ENCODE measurements at places on chromosomes 5 and 9. TPM values are rescaled to one million over a fixed set of nuclear protein-coding genes. Genes with fewer than 3 reads are reported as not detected.

DNA sequence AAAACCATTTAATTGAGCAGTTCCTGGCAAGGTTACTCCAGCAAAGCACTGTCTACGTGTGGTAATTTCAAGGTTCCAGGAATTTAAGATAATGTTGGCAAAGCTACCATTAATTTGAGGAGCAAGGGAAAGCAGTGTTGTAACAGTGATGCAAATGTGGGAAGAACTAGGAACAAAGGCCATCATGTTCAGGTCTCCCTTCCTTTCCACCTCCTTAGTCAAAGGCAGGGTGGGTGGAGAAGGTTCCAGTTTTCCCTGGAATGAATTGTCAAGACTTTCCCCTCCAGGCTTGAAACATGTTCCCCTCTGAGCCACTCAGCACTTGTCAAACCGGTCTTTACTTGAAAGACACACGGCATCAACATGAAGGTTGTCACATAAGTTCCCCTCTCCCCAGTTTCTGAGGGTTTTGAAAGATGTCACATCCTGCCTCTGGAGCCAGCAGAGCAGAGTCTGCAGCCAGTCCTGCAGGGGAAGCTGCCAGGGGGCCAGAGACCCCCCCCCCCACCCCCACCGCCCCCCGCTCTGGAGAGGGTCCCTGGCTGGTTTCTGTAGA, 226.0 kb downstream of the GAS1 start:
- H3K36me3 ChIP-seq, result no peaks in the 10 kb centered on the region
- peaks cover 16% of the 10 kb centered on the region for H3K4me1 ChIP-seq
- no peak overlapping the region for H3K4me3 ChIP-seq
- DNase-seq, result no peak
- peak overlapping the region; percentile 62 for H3K27ac ChIP-seq

AQP3 gene
- total RNA-seq, result 868 TPM

GRCh38 chr9:16329671-16330113, 540.8 kb downstream of the BNC2 start:
- H3K36me3 ChIP-seq, result no peaks in the 10 kb centered on the region
- no peak for DNase-seq
- peak overlapping the region; percentile 48 for H3K27ac ChIP-seq

FAXDC2 gene
- 35.4 TPM for total RNA-seq

TAS2R1 gene
- not detected for total RNA-seq

DNA sequence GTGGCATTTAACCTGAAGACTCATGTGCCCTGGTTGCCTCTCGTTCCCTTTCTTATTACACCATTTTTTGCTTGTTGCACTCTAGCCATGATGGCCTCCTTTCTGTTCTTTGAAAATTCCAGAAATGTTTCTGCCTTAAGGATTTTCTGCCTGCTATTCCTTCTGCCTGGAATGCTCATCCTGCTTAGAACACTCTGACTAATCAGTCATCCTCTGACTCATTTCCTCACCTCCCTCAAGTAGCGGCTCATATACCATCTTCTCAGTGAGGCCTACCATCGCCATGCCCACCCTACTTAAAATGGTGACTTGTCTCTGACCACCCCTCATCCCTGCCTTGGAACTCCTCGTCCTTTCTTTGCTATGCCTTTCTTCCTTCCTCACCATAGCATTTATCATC, 68.8 kb downstream of the KIF4B start:
- no peaks in the 10 kb centered on the region for H3K27me3 ChIP-seq
- no peaks in the 10 kb centered on the region for H3K36me3 ChIP-seq
- peaks cover 10% of the 10 kb centered on the region for H3K4me1 ChIP-seq
- no peak overlapping the region for H3K4me3 ChIP-seq

DNA sequence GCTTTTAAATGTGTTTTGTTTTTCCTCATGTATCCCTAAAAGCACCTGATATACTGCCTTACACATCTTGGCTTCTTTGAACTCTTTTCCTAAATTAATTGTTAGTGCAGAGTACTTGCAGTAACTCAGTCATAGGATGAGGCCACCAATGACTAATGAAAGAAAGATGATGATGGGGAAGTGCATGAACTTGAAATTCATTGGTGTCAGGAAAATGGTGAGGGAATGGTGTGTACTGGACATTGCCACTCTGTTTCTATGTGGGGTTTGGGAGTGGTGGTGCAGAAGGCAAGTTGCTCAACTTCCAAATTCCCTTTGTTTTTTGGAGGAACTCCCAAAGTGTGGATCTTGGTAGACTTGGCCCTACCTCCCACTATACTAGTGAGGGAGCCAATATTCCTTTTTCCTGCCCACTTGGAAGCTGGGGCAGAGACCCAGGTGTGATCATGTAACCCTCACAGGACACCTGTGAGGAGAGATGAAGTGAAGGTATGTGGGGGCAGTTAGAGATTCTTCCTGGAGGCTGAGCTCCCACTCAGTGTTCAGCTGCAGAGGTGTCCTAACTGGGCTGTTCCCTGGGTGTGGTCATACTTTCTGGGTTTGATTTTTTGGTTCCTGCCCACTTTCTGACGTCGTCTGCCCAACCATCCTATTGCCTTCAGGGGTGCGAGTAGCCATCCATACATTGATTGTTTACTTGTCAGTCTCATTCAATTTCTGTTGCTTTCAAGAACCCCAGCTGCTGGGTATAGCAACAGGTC, 298.5 kb downstream of the MAST4 start:
- H3K36me3 ChIP-seq, result no peaks in the 10 kb centered on the region
- no peaks in the 10 kb centered on the region for H3K4me1 ChIP-seq
- H3K4me3 ChIP-seq, result no peak overlapping the region
- DNase-seq, result no peak
- H3K27ac ChIP-seq, result no peak overlapping the region

GRCh38 chr5:11075035-11075805, 314.2 kb upstream of the DAP start:
- H3K27me3 ChIP-seq, result no peaks in the 10 kb centered on the region
- H3K4me3 ChIP-seq, result no peak overlapping the region
- no peak for DNase-seq

GRCh38 chr9:94554439-94555331, at the start of gene PCAT7:
TSS of gene PCAT7 (plus strand) at chr9:94555083.
- no peak for DNase-seq
- no peak within 1 kb of the TSS for H3K4me3 ChIP-seq
- H3K4me1 ChIP-seq, result no peaks in the 10 kb centered on the region
- no peak within 1 kb of the TSS for H3K27ac ChIP-seq
- H3K27me3 ChIP-seq, result no peaks in the 10 kb centered on the region

GRCh38 chr5:168234133-168234532, 57.3 kb upstream of the WWC1 start:
- H3K27me3 ChIP-seq, result no peaks in the 10 kb centered on the region
- no peak overlapping the region for H3K4me3 ChIP-seq
- no peaks in the 10 kb centered on the region for H3K4me1 ChIP-seq

GRCh38 chr9:89160806-89161205, 17.8 kb downstream of the SHC3 start:
- H3K36me3 ChIP-seq, result no peaks in the 10 kb centered on the region
- H3K4me3 ChIP-seq, result no peak overlapping the region
- DNase-seq, result peak; percentile 56
- peaks cover 6% of the 10 kb centered on the region for H3K4me1 ChIP-seq
- H3K27me3 ChIP-seq, result no peaks in the 10 kb centered on the region
- no peak overlapping the region for H3K27ac ChIP-seq

- H3K27me3 ChIP-seq, result no peaks in the 10 kb centered on the region
- H3K27ac ChIP-seq, result no peak overlapping the region
- no peaks in the 10 kb centered on the region for H3K36me3 ChIP-seq
Measured at GRCh38 chr9:105714020-105714331, 19.6 kb downstream of the TMEM38B start.

DNA sequence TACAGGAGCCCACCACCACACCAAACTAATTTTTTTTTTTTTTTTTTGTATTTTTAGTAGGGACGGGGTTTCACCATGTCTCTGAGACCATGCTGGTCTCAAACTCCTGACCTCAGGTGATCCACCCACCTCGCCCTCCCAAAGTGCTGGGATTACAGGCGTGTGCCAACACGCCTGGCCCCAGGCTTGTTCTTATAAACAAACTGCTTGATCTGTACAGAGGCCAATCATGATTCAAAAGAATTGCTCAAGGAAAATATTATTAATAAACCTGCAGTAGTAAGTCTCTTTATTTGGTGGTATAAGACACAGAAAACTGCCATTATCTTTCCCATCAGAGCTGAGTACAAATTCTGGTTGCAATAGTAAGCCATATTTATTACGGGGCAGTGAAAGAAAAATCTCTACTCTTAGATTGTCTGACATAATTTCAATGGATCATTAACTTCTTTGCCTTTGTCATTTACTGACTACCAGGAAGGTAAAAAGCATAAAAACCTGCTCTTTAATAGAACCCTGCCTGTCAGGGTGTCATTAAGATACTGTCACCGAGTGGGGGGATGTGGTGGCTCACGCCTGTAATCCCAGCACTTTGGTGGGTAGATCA, 33.3 kb downstream of the RASEF start:
- no peaks in the 10 kb centered on the region for H3K27me3 ChIP-seq
- no peak overlapping the region for H3K4me3 ChIP-seq
- no peak for DNase-seq

LNPEP gene
- total RNA-seq, result 33.9 TPM

ADAM19 gene
- total RNA-seq, result 4.9 TPM

PHF24 gene
- 0.25 TPM for total RNA-seq

GRCh38 chr5:82894716-82895115, 182.5 kb downstream of the TMEM167A start:
- no peak overlapping the region for H3K27ac ChIP-seq
- DNase-seq, result no peak
- no peaks in the 10 kb centered on the region for H3K27me3 ChIP-seq

GRCh38 chr9:36436909-36437308, 36.8 kb upstream of the RNF38 start:
- DNase-seq, result no peak
- no peak overlapping the region for H3K4me3 ChIP-seq
- H3K36me3 ChIP-seq, result no peaks in the 10 kb centered on the region
- no peak overlapping the region for H3K27ac ChIP-seq
- H3K27me3 ChIP-seq, result no peaks in the 10 kb centered on the region

DNA sequence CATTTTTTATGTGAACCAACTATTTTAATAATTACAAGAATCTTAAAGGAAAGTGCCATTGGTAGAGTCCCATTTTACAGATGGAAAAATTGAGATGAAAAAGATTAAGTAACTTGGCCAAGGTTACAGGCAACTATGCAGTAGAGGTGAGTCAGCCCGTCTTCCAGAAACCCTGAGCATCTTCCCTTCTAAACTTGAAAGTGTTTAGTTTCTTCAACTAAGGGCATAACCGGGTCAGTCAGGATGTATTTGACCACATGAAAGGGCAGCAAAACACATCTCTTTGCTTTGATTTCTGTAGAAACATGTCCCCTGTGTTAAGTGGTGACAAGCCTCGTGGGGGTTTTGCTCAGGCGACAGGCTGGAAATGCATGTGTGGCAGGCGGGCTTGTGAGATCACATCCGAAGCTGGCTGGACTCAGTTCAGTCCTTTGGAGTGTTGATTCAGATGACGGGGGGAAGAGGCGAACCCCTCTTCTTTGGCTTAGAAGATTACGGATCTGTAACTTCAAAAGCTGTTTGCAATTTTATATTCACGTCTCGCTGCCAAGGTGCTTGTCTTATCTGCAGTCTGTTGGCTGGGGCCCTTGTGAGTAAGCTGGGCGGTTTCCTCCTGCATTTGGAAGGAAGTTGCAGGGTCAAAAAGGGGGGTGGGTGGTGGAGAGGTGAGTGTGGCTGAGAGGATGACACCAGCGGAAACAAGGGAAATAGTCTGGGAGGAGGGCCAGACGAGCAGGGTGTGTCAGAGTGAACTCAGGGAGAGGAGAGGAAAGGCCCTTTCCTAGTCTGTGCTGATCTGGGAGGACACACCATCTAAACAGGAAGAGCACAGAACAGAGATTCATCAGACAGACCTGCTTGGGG, 78.9 kb upstream of the RPS23 start:
- peaks cover 16% of the 10 kb centered on the region for H3K4me1 ChIP-seq
- DNase-seq, result no peak
- H3K27ac ChIP-seq, result peak overlapping the region; percentile 58
- no peaks in the 10 kb centered on the region for H3K27me3 ChIP-seq
- no peaks in the 10 kb centered on the region for H3K36me3 ChIP-seq
